ENCODE measurements at places on chromosomes 2 and 18.

DNA sequence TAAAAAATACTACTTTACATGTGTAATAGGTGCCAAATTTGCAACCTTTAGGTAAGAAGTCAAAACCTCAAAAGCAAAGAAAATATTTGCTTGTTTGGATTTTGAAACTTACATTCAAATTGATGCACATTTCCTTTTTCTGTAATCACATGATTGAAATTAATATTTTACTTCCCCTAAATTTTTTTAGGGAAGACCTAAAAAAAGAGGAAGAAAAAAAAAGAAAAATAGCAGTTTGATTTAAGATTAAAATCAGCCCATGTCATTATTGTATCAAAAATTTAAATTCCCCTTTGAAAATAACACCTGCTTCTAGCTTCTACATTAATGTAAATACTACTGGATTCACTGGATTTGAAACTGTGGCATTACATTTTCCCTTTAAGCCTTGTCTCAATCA, 68.2 kb upstream of the STON1 start:
- DNase-seq: no peak

GRCh38 chr2:119066272-119066804, 92.2 kb downstream of the C1QL2 start:
- no peak for DNase-seq

DNA sequence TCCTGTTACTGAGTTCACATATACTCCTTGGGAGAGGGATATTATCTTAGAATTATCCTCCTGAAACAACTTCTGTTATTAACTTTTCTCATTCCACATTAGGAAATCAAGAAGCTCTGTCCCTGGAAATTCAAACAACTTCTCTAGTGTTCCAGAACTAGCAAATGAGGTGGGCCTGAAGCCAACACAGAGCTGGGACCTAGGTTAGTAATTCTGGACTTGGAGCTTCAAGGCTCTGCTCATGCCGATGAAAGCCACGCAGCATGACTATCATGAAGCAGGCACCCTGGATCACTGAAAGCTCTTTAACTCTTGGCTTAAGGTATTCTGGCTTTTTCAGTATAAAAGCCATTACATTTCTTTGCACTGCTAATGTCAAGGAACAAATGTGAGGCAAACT, 242.7 kb downstream of the TGIF1 start:
- DNase-seq: no peak

GRCh38 chr2:40445467-40445866, 6.4 kb downstream of the SLC8A1 start:
- DNase-seq: no peak

DNA sequence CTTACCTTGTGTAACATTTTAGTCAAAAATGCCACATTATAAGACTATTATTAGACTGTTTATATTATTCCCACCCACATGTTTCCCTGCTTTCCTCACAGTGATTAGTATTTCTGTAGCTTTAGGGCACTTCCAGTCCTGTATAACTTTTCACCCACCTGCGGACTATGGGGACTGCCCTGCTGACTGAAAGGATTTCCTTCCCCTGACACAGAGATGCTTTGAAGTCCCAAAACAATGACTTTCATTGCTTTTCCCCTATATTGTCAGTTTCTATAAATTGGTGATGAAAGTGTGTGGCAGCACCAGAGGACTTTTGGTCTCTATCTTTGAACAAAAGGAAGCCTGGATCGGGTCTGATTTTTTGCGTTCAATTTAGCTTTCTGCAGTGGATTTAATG, 59.0 kb upstream of the OTX1 start:
- DNase-seq: no peak

DNA sequence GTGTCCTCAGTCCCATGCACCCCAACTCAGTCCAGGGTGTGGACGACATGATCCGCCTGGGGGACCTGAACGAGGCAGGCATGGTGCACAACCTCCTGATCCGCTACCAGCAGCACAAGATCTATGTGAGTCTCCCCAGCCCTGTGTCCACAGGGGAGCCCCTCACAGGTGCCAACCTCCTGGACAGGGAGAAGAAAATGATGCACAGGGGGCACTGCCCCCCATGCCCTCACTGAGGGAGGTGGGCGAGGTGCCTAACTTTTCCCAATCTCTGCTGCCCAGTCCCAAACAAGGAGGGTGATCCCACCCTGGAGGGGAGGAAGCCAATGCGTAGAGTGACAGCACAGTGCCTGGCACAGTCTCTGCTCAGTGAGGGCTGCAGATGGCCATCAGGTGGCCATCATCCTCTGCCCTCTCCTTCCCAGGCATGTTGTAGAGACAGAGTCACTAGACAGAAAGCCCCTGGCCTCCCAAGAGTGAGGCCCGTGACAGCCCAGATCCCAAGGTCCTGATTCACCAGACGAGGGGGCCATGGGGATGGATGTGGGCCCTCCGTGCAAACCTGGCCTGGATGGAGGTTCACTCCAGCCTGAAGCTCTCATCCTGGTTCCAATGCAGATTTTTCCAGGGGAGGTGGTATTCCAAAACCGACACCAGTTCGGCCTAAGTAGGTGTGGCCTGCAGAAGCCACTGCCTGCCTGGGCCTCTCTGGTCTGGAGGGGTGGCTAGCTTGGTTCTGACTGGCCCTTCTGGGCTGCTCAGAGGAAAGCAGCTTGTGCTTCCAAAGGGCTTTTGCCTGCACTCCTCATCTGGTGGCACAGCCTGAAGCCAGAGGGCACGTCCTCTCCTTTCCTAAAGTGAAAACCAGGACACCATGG, 30.0 kb downstream of the MYO7B start:
- no peak for DNase-seq

DNA sequence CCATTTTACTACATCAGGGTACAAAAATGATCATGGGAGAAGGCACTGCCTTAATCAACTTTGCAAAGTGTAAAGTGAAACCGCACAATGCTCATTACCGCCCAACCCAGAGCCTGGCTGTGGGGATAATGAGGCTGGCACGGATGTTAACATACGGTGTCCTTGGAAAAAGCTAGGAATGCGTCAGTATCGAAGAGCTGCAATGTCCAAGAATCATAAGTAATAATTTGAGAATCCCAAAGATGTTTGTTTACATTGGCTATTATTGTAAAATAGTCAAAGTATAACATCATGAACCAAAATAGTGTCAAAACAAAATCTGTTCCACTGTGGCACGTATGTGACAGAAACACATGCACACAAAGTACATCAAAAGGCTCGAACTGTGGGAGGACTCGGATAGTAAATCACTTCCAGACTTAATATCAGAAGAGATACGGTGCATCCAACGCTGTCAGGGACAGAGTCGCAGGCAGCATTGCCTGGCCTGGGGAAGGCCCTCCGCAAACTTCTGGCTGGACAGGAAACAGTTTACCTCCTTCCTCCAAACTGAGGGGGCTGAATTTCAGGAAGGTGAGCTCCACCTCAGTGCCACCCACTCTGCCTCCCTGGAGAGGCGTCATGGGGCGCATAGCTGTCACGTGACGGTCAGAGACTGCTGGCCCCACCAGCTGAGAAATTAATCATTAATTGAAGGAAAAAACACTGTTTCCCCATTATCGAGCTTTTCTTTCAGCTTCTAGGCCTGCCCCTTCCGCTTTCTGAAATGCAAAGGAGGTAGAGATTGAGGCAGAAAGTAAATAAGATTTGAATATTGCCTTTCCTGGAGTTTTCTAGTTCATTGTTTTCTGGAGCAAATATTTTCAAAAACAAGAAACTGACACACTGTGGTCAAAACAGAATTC, 1.8 kb upstream of the ID2 start:
- DNase-seq: no peak

DNA sequence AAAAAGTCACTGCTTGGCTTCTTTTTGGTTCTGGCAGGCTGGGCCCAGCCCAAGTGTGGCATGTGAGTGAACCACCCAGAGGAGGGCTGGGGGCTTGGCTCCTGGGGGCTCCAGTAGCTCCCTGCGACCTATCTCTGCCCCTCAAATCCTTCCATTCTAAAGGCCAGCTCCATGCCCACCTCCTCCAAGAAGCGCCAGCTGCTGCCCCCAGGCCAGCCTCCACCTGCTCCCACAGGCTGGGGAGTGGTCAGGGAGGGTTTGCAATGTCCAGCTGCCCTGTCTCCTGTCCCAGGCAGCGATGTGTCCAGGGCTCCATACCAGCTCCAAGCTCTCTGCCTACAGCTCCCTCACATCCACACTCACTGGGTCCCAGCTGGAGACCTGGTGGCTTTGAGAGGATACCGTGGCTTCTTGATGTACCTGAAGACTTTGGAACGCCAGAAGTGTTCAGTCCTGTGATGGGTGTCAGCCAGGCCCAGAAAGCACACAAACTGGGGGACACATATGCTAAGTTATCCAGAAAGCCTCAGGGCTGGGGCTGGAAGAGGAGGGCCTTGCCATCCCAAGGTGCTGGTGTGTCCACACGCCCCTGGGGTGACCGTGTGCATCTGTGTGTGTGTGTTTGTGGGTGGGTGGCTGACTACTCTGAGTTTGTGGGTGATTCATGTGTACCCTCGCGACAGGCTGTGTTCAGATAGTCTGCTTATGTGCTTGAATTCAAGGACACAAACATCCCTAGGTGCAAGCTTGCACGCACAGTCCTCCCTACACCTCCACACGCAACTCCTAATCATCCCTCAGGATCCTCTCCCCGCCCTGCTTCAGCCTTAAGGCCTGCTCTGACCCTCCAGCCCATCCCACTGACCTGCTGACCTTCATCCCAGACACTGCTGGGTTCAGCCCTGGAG, 33.4 kb downstream of the ZFP36L2 start:
- DNase-seq: no peak

DNA sequence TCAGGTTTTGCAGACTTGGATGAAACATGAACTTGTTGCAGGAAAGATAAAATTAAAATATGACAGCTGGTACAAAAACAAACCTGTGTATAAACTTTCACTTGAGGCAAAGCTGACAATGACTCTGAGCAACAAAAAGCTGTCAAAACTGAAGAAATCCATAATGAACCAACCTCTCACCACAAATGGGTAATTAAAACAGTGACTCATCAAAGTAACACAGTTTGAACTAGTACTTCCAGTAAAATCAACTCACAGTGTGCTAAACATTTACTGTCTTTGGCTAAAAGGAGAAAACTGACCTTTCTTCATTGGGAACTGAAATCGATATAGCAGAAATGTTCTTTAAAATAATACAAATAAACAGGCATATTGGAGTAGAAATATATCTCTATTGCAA, 209.7 kb downstream of the WDPCP start:
- no peak for DNase-seq

DNA sequence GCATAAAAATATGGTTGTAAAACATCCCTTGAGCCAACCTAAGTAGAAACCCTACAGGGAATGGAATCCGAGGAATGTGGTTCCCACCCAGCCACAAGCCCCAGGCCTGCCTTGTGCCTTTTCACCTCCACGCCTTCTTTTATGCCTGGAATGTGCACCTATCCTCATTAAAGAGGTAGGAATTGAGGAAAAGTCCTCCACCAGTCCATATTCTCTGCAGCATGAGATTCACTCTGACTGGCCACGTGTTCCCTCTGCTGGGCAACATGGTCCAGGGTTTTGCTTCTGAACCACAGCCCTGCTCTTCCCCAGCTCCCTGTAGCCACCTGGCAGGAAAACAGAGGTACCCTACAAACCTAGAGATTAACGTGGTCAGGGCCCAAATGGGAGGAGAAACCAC, 787.9 kb upstream of the RAB6C start:
- no peak for DNase-seq

DNA sequence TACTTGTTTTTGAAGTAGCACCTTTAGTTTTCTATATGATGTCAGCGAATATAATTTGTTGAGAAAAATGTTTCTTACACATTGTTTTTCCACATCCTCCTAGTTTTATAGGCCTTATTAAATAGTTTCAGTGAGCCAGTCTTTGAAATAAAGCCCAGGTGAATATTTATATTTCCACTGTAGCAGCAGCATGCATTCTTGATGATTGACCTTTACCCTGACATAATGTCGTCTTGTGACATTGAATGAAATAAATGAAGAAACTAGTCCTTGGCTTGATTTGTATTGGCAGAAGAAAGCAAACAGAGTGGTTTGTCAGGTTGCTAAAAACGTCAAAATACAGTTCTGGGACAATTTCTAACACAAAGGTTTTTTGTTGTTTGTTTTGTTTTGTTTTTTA, 84.4 kb downstream of the EHBP1 start:
- DNase-seq: no peak

DNA sequence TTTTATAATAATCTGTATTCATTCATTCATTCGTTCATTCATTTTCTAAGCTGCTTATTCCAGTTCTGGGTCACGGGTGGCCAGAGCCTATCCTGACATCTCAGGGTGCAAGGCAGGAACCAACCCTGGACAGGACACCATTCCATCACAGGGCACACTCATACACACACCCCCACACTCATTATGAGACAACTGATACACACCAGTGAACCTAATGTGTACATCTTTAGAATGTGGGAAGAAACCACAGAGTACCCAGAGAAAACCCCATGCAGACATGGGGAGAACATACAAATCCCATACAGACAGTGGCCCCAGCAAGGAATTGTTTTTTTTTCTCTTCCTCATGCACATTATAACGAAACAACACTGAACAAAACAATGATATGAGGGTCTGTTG, 54.7 kb downstream of the RTN4 start:
- no peak for DNase-seq

GRCh38 chr2:239717706-239718105, 307.4 kb downstream of the NDUFA10 start:
- DNase-seq: no peak

DNA sequence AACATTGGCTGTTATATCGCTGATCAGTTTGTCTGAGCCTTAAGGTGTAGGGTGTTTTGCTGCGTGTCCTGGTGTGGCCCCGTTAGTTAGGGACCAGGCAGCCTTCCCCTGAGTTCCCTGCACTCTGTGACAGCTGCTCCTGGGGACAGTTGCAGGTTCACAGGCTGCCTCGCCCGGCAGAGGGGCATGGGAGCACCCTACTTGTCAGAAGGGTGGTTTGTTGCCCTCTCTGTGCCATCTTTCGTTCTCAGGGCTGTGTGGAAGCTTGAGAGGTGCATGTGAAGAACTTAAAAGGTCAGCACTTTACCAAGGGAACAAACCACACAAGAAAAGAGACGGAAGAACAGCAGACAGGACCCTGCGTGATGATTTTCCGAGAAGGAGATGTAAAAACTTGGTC, 159.6 kb downstream of the LDLRAD4 start:
- DNase-seq: no peak

DNA sequence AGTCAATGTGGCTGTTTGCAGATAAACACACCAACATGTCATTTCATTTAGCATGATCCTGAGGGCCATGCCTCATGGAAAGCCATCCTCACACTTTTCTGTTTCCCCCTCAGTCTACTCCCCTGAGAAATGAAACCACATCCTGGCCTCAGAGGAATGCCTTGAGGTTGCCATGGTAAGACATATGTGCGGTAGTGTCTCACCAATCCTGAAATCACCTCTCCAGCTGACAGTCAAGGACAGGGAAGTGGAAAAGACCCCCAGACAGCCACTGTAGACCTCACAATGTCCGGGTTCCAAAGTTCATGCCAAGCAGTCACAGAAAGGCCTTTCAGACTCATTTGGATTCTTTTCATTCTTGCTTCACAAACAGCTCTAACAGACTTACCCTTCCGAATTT, 175.2 kb upstream of the PKDCC start:
- DNase-seq: no peak

GRCh38 chr2:75518638-75519465, 41.9 kb downstream of the EVA1A start:
- no peak for DNase-seq
